Cortex of kidney (tissue), 1 donor: ENCODE measurements at places on chromosomes 5 and 9.

DNA sequence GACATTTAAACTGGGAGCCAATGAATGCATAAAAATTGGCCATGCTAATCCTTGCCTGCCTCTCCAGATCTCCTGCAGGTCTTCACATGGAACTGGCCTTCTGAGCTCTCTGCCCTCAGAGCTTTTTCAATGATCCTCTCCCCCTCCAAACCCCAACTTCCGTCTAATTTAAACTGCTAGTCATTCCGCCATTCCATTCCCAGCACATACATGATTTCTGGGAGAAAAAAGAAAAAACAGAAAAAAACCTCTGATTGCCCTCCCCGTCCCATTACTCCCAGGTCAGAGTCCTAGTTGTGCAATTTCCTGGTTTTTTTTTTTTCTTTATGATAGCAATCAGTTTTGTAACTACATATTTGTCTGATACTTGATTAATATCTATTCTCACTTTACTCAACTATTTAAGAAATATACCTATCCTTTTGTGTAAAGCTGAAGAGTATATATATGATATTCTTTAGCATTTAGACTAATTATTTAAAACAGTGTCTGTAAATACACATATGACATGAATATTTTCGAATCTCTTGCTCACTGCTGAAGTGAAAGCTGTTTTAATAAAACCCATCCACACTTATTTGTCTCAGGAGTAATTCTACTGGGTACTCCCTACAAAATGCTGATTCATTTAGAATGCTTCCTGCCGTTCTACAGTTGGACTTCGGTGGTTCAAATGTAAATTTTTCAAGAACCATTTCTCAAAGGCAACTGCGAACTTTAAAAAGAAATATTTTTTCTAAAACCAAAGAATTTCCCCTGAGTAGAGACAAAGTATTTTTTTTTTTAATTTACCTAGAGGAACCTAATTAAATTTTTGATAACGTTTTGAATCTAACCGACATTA is 1.6 kb downstream of the HINT1 start:
- DNase-seq: no peak

GRCh38 chr5:116475338-116475737 is 99.3 kb downstream of the SEMA6A start:
- DNase-seq: no peak

- DNase-seq: no peak
Measured at GRCh38 chr5:107483231-107484024, 187.3 kb downstream of the EFNA5 start.

DNA sequence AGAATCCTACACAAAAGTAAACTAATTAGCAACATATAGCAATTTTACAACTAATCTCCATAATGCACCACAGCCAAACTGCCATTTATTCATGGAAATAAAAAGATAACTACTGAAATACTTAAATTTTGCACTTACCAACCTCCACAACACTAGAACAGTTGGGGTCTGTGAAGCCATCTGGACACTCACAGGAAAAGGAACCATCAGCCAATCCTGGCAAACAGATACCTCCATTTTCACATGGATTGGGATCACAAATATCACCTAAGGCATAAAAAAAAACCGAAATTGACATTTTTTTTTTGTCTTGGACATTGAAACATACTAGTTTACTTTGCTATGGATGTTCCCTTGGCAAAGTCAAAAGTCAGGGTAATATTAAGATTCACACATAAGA is 130.7 kb downstream of the EDIL3 start:
- no peak for DNase-seq

- DNase-seq: no peak
Measured at GRCh38 chr9:81814401-81814793, 113.8 kb upstream of the SPATA31D4 start.

- DNase-seq: no peak
Measured at GRCh38 chr9:77601476-77602099, 46.5 kb downstream of the GNA14 start.

GRCh38 chr9:116405321-116405720 is 251.7 kb downstream of the PAPPA start:
- DNase-seq: no peak

DNA sequence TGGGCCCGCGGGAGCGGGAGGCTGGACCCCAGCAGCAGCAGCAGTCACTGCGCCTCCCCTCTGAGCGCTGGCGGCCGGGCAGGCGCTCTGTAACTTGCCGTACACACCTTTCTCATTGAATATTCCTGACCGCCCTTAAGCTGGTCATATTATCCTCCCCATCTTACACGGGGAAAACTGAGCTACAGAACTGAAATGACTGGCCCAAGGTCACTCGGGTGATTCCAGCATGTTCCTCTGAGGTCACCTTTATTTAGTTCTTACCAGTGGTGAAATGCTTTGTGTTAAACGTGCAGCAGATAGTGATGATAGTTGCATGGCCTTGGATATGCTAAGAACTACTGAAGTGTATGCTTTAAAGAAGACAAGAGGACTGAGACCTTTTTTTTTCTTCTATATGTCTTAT is 607 bp downstream of the UQCRQ start:
- DNase-seq: no peak

GRCh38 chr5:131462454-131462853 is 172.6 kb downstream of the RAPGEF6 start:
- DNase-seq: no peak

DNA sequence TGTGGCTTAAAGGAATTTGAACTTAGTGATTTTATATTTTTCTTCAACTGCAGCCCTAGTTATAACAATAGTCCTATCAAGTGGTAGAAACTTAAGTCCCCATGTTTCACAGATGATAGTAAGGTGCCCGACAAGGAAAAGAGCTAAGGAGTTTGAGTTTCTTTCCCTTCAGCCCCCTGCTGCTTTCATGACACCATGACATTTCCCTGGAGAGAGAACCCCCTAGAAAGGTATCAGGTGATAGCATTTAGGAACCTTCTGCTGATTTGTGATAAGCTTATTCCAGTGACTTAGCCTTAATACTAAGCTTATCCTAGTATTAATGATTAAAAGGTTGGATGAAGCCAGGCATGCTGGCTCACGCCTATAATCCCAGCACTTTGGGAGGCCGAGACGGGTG is 623.8 kb upstream of the TYRP1 start:
- no peak for DNase-seq

- no peak for DNase-seq
Measured at GRCh38 chr9:130447193-130447816, 2.5 kb downstream of the ASS1 start.

- DNase-seq: no peak
Measured at GRCh38 chr5:118115791-118116190, 872.6 kb downstream of the DTWD2 start.

GRCh38 chr9:88501086-88501485 is 33.9 kb upstream of the NXNL2 start:
- DNase-seq: no peak

DNA sequence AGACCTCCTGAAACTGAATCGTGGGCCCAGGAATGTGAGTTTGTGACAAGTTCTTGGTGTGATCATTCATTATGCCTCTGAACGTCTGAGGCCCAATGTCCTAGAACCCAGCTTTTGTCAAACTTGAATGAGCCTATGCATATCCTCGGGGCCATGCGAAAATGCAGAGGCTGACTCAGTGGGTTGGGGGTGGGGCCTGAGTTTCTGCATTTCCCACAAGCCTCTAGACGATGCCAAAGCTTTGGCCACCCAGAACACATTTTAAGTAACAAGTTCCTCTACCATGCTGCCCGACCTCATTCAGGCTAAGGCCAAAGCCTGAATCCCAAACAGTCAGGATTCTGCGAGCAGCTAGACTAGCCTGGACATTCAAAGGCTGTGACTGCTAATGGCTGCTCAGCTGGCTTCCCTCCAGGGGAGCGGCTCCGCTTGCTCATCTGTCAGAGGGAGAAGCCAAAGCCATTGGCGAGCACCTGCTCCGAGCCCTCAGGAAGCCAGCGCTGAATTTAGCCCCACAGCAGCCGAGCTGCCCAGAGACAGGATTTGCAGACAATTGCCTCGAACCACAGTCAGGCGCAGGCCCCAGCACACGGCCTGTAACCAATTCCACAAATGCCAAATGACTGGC is 177.5 kb downstream of the ZDHHC21 start:
- no peak for DNase-seq

DNA sequence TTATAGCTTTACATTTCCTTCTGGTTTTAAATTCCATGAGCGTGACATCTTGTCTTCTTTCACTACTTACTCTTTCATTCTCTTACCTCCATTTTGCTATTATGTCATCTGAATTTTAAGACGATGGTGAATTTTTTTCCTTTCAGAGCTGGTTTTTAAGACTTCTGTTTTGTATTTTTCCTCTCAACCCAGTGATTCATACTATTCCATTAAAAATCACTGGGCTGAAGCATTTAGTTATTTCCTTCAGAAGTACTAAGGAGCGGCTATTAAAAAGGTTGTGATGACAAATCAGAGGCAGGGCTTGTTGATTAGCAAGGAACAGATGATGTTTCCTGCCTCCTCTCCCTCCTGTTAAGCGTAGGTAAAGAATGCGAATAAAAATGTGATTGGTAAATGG is 16.5 kb downstream of the AGXT2 start:
- DNase-seq: no peak

DNA sequence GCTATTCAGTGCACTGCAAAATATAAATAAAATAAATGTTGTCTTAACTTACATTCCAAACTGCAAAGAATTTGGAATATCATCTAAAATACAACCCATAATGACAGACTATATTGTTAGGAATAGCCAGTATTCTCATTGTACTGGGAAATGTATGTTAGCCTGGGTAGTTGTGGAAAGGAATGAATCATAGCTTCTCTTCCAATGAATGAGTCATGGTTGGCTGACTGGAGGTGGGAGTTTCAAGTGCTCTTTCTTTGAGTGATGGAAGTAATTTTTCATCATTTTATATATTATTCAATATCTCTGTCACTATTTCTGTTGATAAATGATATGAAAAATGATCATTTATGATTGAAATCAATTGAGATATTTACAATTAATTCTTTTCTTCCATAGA is 158.6 kb upstream of the ARRDC3 start:
- no peak for DNase-seq

- no peak for DNase-seq
Measured at GRCh38 chr5:131747180-131748105, 49.4 kb downstream of the FNIP1 start.

GRCh38 chr5:76983468-76983867 is 30.6 kb downstream of the CRHBP start:
- no peak for DNase-seq

DNA sequence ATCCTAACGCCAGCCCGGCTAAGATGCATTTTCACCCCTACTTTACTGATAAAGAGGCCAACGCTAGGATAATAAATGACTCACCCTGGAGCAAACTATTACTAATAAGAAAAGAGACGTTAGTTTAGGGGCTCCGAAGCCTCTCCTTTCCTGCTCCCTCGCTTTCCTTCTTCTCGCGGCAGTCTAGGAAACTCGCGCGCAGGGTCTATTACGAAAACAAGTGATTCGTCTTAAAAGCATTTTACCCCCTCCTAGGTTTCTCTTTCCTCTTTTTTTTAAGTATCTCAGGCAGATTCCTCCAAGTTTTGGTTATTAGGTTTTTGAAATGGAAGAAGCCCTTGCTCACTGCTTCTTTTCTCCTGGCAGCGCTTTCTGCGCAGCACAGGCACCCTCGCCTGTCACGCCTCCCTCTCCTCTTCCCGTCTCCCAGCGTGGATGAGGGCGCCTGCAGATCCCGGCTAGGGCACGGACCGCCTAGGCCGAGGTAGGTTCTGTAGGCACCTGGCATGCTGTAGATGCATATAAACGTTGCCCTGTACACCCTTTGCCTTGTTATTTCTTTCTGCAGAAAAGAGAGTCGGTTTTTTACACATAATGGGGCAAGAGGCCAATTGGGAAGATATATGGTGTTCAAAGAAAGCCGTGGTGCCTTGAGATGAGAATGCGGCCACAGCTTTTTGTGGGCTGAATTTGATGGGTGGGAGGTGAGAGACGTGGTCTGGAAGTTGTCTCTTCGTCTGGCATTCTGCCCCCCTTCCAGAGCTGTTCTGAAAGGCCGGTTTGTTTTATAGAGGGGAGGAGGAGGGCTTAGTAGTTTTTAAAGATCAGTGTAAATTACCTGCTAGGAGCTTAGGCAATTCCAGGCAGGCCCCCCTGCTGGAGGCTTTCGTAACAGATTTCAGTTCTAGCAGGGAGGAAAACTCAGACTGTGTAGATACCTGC is 983 bp downstream of the GCNT1 start:
- DNase-seq: no peak

GRCh38 chr9:2621722-2622460 is at the start of gene VLDLR:
VLDLR (plus strand) TSS chr9:2621787; CDS start chr9:2622190, 403 bp downstream.
- DNase-seq: no peak

DNA sequence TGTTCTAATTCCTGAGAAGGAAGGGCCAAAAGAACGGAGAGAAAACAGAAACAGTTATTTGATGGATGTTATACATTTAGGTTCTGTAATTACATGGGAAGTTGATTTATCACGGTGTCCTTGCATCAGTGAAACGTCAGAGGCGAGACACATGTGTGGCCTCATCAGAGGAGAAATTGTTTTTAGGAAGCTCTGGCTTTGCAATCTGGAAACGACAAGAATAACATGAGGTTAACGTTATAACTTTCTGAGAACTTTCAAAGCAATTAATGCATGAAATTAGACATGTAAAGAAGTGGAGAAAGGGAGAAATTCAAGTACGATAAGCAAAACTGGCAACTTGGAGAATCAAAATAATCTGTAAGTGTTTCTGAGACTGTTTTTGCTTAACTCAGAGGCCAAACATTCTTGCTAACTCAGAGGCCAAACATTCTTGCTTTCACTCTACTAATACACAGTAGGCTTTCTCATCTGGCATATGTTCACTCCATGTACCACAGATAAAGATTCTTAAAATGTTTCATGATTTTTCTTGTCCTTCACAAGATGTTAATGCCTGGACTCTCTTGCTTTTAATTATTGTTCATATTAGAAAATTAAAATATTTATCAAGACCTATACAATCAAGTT is 933.0 kb downstream of the TLE4 start:
- no peak for DNase-seq

DNA sequence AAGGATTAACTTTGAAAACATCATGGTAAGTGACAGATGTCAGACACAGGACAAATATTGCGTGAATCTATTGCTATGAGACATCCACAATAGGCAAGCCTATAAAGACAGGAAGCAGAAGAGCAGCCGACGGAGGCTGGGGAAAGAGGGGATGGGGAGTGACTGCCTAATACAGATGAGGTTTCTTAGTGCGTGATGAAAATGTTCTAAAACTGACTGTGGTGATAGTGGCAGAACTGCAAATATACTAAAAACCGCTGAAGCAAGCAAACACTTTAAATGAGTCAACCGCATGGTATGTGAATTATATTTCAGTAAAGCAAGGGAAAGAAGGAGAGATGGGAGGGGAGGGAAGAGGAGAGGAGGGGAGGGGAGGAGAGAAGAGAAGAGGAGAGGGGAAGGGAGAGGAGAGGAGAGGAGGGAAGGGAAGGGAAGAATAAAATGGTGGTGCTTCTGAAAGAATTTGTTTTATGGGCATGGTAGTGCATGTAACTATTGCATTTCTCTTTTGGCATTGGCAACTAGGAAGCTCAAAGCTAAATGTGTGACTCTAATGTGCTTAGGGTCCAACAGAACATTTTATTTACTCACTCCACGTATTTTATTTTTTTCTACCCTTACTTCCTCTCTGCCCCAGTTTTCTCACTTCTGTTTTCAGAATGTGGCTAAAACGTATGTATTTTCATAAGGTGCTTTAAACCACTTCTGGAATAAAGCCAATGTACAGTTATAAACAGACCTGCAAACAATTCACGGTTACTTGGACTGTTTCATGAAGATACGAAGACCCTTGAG is 21.3 kb downstream of the AKNA start:
- no peak for DNase-seq

GRCh38 chr5:152844713-152845112 is 439.6 kb upstream of the NMUR2 start:
- no peak for DNase-seq
